ENCODE measurements at places on chromosomes 12 and 14.
A peak's percentile ranks its signal among the peaks of the same experiment; 100 is the strongest.

DNA sequence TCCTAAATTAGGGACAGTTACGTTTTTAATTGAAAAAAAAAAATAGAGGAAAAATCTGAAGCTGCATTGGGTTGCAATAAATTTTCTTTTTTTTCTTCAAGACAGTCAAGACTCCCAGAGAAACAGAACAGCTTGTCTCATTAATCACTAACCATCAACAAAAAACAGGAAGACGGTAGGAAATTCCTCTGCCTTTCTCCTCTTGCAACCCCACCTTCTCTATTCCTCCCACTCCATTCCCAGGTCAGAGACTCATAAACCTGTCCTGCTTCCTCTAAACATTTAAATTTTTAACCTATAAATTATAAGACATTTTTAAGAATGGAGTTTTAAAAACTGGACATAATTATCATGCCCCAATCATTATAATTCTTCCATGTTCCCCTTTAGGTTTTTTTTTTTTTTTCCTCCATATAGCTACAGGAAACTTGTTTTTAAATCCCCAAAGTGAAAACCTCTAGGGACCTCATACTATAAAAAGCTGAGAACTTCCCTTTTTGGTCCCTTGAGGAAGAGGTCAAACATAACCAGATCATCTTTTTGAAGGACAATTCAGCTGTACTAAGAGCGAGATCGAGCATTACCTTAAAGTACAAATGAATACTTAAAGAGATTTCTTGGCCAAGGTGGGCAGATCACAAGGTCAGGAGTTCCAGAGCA, 36.0 kb downstream of the CPM start:
- DNase-seq: no peak

GRCh38 chr12:91094032-91094662, 17.1 kb downstream of the LUM start:
- DNase-seq: no peak

- DNase-seq: no peak
Measured at GRCh38 chr14:80213602-80214001, 2.3 kb upstream of the DIO2 start.

GRCh38 chr12:92673756-92674155, 29.0 kb upstream of the PLEKHG7 start:
- no peak for DNase-seq

DNA sequence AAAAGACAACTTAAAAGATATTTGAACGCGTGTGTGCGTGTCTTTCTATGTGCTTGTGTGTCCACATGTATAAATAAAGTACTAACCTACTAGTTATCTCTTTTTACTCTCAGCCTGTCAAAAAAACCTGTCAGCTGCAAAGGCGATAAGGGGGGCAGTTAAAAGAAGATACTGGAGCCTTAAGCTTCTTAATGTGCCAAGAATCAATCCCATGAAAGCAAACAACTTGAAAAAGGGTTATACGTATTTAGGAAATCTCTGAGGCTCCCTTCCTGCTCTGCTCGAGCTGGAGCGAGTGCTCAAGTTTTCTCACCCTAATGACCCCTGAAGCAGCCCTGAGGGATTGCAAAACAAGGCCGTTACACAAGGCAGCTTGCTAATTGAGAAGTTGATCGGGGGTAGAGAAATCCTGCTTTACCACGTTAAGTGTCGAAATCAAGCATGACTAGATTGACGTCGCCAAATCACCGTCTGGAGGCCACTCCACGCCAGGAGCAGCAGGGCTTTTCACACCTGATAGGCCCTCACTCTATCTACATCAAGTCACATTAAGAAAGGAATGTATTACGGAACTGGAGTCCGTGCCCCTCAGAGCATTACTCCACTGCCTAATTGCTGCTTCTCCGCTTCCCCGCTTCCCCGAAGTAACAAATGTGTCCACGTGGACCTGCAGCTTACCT, 32.4 kb downstream of the LMO3 start:
- DNase-seq: no peak

DNA sequence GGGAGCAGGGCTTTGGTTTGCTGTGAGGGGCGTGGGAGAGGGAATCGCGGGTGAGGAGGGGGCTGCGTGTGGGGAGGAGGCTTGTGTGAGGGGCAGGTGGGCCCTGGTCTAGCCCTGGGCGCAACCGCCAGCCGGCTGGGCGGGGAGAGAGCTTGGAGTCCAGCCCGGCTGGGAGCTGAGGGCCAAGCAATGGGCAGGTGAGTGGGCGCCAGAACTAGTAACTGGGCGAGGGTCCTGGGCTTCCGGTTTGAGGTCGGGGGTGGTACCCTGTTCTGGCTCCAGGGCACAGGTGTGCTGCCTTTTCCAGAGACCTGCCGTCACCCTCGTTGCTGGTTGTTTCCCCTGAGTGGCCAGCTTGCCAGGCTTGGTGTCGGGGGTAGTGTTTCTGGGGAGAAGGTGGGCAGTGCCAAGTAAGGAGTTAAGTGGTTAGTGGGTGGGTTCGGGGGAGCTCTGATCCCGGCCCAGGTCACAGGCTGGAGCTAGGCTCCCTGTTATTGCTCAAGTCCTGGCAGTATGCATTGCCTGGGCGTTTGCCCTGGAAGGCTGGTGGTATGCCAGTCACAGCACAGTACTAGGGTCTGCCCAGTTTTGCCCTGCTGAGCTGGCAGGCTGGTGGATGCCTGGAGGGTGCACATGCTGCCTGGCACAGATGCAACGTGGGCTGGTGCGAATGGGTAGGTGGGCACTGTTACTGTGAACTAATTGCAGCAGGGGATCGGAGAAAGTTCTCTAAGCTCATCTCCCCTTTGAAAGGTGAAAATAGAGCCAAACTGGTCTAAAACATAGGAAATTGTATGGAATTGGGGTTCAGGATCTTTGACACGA, 683 bp downstream of the CIPC start:
- DNase-seq: peak; percentile 34

- DNase-seq: no peak
Measured at GRCh38 chr12:105113094-105113493, 5.6 kb downstream of the WASHC4 start.

GRCh38 chr14:74109369-74109768, 24.6 kb downstream of the LIN52 start:
- no peak for DNase-seq

DNA sequence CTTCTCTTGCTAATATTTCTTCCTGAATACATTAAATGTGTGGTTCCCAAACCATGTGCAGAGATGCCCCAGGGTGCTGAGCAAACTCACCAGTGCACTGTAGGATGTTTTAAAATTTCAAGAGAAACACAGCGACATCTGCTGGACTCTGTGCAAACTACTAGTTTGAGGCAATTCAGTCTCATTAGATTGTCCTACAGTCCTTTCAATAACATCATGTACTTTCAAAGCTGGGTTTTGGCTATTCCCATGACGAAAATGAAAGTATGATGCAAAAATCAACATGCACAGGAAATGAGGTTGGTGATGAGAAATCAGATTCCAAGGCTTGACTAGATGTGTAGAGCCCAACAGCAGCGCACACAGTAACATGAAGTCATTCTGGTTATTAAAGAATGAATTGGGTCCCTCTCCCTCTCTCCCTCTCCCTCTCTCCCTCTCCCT, 66.3 kb downstream of the CLIP1 start:
- no peak for DNase-seq

DNA sequence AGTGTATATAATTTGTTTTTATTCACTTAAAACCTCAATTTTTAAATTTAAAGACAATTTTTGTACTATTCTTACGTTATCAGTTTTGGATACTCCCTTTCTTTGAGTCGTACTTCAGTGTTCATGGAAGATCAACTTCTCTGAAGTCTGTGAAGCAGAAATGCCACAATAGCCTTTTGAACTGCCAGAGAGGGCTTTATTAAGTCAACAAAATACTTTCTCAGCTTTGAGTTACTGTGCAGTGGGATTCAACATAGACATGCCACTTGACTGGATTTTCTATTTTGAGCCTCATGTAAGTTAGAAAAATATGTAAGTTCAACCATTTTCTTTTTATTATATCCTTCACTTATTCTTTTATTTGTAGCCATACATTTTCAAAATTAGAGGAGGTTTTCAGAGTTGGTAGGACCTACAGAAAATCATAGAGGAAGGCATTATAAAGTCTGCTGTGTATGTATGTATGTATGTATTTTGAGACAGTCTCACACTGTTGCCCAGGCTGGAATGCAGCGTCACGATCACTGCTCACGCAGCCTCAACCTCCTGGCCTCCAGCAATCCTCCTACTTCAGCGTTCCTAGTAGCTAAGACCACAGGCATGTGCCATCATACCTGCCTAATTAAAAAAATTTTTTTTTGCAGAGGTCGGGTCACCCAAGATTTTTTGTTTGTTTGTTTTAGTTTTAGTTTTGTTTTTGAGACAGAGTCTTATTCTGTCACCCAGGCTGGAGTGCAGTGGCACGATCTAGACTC, 31.3 kb upstream of the BCAT1 start:
- DNase-seq: no peak

DNA sequence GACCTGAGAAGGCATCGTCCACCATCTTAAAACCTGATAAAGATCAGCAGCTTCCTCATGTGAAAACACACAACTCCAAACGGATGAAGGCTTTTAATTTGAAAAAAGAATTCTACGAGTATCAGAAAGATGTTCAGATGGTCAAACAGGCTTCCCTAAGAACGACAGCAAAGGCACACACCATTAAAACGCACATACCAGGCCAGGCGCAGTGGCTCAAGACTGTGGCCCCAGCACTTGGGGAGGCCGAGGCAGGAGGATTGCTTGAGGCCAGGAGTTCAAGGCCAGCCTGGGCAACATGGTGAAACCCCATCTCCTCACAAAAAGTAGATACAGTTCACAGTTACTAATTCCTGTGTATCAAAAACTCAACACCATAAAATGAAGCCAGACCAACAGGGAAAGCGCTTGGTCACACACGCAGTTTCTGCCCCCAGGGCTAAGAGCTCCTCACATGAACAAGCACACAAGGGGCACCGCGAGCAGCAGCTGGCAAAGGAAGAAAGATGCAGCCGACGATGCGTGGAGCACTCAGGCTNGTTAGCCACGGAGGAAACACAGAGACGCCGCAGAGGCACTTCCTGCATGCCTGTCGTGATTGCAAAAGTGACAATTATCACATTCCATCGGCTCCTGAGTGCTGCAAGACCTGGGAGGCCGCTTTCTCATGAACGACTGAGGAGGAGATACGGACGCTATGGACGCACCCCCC, 78.0 kb downstream of the NOC4L start:
- peak; percentile 67 for DNase-seq

DNA sequence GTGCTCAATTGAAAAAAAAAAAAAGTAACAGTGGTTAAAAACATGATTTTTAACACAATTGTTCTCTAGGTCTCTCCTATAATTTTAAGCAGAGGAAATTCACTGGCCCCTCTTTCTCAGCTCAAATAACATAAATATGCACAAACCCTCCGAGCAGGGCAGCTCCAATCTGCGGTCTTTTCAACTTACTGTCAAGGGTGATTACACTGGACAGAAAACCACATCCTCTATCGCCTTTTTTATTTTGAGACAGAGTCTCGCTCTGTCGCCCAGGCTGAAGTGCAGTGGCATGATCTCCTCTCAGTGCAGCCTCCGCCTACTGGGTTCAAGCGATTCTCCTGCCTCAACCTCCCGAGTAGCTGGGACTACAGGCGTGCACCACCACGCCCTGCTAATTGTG, 16.5 kb upstream of the GABARAPL1 start:
- no peak for DNase-seq

DNA sequence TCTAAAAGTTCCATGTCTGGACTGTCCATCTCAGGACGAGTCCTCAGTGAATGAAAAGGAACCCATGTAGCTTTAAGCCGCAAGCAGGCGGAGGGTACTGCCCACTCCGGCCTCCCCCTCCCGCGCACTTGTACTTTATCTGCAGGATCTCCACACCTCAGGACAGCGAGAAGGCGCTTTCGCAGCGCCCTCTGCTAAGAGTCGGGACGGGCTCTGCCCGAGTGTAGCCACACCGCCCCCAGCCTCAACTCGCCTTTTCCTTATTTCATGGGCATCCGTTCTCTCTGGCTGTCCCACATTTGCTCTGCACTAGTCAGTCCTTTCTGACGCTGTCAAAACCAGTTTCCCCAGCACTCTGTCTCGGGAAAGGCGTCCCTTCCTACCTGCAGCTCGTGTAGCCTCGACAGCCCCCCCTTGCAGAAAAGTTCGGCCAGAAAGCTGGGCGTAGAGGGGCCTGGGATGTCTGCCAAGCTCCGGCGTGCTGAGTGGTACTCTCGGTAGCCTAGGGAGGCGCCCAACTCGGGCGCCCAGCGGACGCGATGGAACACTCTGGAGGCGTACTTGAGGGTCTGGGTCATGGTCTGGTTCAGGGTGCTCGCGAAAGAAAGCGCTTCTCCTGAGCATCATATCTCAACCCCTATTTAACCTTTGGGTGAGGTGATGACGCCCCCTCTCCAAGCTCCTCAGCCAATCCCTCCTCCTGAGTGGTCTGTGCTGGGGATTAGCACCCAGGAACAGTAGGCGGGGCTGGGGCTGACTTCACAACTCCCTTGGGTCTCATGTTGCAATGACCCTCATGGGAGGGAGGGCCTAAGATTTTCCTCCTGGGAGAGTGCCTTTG, at the start of gene CYP27B1:
Gene CYP27B1, minus strand, starts transcription at position 615 of the 841 bp plus-strand sequence. Its CDS starts 37 bp downstream, at position 578.
- no peak for DNase-seq

- DNase-seq: no peak
Measured at GRCh38 chr12:115709540-115710011, 567.9 kb downstream of the MED13L start.

GRCh38 chr12:116090516-116090915, 187.0 kb downstream of the MED13L start:
- no peak for DNase-seq

GRCh38 chr12:60148109-60148508, 552.3 kb downstream of the SLC16A7 start:
- no peak for DNase-seq

- DNase-seq: no peak
Measured at GRCh38 chr14:65461730-65462129, 49.2 kb downstream of the FUT8 start.

DNA sequence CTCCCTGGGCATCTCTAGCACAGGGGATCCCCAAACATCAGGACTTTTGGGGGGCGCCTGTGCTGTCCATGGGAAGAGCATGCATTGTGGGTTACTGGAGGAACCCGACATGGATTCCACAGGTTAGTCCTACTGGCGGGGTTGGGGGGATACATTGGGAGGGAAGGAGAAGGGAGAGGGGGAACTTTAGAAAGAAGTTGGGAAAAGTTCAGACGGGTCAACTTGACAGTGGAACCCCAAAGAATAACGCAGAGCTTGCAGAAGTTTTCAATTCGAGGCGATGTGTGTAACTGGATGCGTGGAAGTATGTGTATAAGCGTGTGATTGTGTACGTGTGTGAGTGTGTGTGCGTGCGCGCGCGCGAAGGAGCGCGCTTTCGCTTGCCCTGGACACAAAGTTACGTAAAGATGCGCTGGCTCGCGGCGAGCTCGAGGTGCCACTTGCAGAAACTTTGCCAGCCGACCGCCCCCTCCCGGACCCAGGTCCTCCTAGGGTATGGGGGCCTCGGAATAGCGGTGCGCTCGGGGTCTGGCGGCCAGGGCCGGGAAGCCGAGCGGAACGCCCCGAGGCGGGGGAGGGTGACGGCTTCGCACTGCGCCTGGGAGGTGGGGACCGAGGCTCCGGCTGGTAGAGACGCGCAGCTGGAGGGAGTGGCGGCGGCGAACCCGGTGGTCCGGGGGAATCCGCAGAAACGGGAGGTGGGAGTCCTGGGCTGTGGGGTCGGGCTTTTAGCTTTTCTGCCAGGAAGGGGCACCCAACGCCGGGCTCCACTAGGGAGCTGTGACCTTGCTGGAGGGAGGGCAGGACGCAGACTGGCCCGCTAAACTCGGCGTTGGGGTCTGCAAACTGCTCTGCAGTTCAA, 669 bp downstream of the RFX4 start:
- no peak for DNase-seq

GRCh38 chr12:123363740-123364531, 711 bp downstream of the SBNO1 start:
- peak; percentile 16 for DNase-seq
